ENCODE measurements at places on chromosomes 11 and 22.

GRCh38 chr22:50490531-50491308 lies 4.1 kb downstream of the MIOX start:
- no peak for DNase-seq

DNA sequence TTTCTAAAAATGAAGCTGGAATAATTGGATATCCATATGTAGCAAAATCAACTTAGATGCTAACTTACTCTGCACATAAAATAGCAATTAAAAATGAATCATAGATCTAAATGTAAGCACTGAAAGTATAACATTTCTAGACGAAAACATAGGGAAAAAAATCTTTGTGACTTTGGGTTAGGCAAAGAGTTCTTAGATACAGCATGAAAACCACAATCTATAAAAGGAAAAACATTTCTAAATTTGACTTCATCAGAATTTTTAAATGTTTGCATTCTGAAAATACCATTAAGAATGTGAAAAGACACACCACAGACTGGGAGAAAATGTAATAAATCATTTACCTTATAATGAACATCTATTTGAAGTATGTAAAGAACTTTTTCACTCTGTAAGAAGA lies 128.8 kb downstream of the APIP start:
- no peak for DNase-seq

DNA sequence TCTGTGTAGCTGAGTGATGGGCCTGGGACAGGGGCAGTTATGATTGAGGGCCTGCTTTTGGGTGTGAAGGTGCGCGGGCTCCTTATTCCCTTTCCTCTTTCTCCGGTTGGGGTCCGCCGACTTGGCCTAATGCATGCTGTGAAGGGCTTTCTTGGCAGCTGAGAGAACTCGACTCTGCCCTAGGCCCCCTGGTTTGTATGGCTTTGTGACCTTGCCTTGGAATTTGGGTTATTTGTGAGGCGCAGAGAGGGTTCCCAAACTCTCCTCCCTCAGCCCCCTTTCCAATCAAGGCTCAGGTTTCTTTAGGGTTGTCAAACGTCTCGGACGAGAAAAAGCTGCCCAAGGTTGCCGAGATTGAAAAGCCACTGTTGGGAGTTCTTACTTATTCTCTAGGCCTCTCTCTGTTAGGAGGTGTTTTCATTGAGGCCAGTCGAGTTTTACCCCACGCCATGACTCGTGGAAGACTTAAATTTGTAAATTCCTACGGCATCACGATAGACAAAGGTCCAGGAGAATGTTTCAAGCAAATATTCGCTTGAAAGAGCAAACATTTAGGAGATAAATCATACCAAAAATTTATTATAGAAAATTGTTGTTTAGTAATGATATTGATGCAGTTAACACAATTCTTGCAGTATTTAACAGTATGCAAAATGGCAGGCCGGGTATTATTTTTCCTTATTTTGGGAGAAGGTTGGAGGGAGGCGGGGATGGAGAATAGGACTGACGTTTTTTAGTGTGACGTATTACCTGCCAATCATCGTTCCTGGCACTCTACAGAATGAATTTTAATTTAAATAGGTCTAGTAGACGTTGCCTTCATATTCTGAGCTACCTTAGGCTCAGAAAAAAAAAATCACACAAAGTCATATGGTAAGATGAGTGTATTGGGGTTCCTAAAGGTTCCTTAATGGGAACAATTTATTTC lies 689 bp downstream of the PDHX start:
- DNase-seq, result peak; percentile 2

DNA sequence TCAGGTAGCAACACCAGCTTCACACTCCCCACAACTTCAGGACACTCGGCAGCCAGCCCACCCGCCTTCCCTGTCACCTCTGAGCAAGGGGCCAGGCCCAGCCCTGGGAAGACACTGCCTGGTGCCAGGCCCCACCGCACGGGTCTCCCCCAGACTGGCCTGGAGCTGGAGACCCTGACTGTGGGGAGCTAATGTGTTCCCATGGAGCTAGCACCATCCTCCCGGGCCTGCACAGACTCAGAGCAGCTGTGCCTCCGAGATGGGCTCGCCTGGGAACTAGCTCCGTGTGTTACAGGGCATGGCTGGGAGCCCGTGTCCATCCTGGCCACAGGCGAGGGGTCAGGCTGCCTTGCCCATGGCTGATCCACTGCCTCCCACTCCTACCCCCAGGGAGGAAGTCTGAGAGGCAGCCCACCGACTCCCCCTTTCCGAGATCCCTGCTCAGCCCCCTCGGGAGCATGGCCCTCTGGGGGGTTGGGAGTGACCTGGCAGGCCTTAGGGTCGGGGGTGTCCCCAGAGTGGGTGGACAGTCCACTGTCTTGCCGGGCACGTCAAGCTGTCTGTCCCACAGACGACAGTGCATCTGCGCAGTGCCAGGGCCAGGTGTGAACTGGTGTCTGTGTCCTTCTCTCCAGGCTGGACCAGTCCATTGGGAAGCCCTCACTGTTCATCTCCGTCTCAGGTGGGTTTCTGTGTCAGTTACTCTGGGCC lies 76.7 kb upstream of the KCNQ1OT1 start:
- no peak for DNase-seq

DNA sequence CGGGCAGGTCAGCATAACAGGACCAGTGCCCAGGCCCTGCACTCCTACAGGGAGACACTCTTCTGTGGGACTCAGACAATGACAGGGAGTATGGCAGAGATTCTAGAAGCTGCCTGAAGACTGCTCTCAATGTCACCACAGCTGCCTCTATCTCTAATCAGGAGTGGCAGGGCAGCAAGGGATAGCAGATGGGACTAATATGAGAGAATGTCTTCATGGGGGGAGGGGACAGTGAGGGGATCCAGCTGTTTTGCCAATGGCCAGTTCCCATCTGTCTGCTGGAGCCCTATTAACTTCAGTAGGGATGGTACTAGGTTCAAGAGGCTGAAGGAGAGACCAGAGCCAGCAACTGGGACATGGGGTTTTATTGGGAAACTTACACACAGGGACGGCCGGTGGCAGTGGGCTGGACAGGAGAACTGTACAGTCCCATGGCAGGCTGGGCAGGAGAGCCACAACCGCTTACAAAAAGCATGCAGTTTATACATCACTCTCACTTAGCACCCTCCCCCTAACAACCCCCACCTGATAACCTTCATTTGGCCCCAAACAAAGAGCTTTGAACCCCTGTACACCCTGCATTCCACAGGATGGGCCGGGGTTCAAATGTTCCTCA lies 2.5 kb upstream of the CD82 start:
- DNase-seq, result no peak

DNA sequence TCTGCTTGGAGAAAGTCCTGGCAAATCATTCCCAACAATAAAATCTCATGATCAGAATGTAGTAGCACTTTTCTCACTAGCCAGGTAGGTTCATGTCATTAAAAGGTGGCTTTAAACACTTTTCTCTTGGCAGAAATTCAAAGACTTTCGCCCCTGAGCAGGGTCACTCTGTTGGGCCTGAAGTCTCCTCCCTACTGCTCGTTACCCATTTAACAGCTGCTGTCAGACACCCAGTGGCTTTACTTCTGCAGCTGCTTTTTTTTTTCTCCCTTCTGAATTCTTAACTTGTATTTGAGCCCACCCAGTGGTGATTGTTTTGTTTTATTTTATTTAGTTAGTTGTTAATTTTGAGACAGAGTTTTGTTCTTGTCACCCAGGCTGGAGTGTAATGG lies 25.0 kb downstream of the ARHGAP8 start:
- no peak for DNase-seq

GRCh38 chr11:35030716-35031213 lies 108.2 kb upstream of the CD44 start:
- DNase-seq, result no peak

- peak; percentile 99 for DNase-seq
Measured at GRCh38 chr22:49917974-49918910, at the start of the genes ALG12 and CRELD2. Gene ALG12, minus strand, starts transcription at chr22:49918438. Its CDS starts 4,673 bp downstream, at chr22:49913765. Gene CRELD2, plus strand, starts transcription at chr22:49918634. Its CDS starts 136 bp downstream, at chr22:49918770.

GRCh38 chr22:43892183-43892894 lies 526 bp upstream of the PNPLA5 start:
- DNase-seq, result no peak

GRCh38 chr22:29992341-29993275 lies 87.7 kb upstream of the HORMAD2 start:
- DNase-seq, result no peak

- DNase-seq, result no peak
Measured at GRCh38 chr11:117467770-117468169, 140.1 kb downstream of the CEP164 start.

DNA sequence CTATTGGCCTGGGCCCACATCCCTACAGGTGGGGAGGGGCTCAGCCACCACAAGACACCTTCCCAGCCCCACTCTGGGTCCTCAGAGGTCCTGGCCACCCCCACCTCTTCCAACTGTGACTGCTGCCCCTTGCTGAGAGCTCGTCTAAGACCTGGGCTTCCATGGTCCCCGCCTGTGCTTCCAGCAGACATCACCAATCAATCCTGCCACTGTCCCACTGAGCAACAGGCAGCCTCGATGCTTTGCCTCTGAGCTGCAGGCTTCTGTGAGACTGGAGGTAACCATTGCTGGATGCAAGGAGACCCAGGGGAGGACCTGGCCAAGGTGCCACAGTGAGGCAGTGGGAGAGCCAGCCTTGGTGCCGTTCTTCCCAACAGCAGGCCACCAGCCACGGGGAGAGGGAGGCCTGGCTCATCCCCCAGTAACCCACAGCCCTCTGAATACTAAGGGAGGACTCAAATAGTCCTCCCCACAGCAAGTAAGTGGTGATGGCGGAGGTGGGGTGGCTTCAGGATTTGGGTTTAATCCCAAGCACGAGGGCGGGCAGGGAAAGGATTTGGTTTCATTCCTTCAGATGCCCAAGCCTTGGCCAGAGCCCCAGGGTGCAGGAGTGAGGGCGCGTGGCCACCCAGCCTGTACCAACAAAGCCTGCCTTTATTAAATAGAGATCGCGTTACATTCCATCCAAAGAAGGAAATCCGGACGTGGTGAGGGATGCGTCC lies 5.5 kb upstream of the FADS3 start:
- DNase-seq, result no peak

DNA sequence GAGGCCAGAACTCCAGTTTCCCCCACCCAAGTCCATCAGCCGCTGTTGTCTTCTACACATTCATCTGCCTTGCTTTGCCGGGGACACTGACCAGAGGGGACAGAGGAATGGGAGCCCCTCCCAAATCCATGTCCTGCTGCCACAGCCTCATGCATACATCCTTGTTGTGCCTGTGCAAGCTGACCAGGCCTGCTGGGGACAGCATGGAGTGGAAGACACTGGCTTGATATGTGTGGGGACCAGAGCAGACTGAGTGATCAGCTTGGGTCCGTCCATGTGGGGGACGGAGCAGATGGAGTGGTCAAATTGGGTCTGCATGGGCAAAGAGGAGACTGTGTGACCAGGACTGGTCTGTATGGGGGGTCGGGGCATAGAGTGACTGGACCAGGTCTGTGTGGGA lies 43.8 kb downstream of the KCNC1 start:
- DNase-seq, result no peak

DNA sequence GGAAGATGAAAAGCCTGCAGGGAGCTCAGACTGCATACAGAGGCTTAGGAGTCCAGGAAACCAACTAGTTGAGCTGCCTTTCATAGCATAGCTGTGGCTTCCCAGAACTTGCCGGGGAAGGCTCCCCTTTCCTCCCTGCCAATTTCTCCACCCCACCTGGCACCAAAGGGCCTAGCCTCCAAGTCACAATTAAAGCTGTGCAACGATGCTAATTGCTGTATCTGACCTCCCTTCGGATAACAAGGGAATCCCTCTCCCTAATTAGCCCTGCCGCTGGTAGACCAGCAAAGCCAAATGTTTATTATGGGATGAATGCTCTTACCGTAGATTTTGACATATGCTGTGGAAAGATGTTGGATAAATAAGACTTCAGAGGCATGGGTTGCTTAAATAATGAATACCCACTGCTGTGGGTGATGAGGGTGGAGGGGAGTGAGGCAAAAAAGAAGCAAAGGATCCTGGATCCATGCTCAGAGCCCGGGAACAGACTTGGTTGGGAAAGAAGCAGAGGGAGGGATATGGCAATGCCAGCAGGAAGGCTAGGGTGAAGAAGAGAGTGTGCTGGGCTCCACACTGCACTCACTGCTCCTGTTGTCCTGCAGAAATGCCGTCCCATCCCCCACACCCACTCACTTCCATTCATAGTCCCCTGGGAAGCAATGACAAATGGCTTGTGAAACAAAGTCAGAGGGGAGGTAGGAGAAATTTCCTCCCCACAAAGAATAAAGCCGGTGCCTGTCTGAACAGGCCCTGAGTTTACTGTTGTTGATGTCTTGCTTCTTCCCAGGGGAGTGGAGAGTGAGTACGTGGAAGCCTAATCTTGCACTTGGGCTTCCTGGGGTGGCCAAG lies 608.1 kb upstream of the CADM1 start:
- DNase-seq, result no peak

- DNase-seq, result no peak
Measured at GRCh38 chr11:18699848-18700261, 1.3 kb downstream of the TMEM86A start.

- DNase-seq, result no peak
Measured at GRCh38 chr11:61946894-61947293, 3.3 kb upstream of the BEST1 start.

DNA sequence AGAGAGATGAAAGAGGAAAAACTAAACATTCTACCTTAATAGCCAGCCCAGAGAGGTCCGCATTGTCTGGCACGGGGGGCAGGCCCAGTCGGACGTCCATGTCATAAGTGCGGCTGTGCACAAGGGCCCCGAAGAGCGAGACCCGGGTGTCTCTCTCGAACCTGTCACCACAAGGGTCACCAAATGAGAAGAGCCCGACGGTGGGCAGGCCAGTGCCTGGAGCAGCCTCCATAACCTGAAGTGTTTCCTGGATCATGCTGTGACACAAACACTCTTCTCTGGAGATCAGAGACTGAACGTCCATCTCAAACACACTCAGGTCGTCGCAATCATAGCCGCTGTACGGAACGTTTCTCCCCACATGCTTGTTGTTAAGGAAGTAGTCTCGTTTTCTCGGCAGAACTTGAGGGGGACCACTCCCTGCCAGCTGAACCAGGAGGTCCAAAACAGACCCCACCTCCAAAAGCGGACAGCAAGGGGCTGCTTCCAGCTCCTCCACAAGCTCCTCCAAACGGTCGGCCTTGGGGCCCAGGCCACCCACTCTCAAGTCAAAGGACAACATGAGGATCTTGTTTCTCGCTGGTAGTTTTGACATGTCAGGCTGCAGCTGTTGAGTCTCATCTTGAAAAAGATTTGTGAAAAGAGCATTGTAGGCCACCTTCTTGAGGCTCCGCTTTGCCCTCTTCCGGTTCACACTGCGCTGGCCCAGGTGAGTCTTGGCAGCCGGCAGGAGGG lies 971 bp downstream of the TUBGCP6 start:
- no peak for DNase-seq

Measured in GM12892 (cell line).